ENCODE measurements at places on chromosomes 3 and 15. TPM values are rescaled to one million over a fixed set of nuclear protein-coding genes. Genes with fewer than 3 reads are reported as not detected.

DNA sequence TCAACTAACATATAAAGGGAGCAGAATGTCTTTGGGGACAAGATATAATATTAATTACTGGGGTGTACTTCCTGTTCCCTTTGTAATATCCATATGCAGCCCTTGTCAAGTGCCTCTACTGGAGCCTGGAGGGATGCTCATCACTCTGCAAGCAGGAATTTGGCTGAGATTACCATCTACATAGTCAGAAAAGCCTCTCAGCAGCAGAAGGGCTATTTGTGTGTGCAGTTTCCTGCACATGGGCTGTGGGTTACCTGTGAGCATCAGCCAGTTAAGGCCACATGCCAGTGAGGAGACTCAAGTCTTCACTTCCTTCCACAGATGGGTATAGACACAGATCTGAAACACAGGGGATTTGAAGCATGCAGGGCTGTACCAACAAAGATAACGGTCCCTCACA lies 278.1 kb upstream of the PLSCR5 start:
- no peak for DNase-seq

- DNase-seq: no peak
These were observed 20.8 kb downstream of the UBE2E1 start for GRCh38 chr3:23826382-23827064.

GRCh38 chr3:128415773-128416577 lies 50.7 kb downstream of the DNAJB8 start:
- DNase-seq: no peak

DNA sequence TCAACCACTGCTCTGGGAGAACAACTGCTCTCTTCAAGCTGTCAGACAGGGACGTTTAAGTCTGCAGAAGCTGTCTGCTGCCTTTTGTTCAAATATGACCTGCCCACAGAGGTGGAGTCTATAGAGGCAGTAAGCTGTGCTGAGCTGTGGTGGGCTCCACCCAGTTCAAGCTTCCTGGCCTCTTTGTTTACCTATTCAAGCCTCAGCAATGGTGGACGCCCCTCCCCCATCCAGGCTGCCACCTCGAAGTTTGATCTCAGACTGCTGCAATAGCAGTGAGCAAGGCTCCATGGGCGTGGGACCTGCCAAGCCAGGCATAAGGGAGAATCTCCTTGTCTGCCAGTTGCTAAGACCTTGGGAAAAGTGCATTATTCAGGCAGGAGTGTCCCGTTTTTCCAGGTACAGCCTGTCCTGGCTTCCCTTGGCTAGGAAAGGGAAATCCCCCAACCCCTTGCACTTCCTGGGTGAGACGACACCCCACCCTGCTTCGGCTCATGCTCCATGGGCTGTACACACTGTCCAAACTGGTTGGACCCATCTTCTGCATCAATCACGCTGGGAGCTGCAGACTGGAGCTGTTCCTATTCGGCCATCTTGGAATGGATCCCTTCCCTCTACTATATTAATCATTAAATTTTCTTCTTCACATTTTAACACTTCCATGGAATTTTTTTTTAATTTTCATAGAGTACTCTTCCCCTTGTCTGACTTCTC lies 167.0 kb upstream of the UBE2E2 start:
- no peak for DNase-seq

DNA sequence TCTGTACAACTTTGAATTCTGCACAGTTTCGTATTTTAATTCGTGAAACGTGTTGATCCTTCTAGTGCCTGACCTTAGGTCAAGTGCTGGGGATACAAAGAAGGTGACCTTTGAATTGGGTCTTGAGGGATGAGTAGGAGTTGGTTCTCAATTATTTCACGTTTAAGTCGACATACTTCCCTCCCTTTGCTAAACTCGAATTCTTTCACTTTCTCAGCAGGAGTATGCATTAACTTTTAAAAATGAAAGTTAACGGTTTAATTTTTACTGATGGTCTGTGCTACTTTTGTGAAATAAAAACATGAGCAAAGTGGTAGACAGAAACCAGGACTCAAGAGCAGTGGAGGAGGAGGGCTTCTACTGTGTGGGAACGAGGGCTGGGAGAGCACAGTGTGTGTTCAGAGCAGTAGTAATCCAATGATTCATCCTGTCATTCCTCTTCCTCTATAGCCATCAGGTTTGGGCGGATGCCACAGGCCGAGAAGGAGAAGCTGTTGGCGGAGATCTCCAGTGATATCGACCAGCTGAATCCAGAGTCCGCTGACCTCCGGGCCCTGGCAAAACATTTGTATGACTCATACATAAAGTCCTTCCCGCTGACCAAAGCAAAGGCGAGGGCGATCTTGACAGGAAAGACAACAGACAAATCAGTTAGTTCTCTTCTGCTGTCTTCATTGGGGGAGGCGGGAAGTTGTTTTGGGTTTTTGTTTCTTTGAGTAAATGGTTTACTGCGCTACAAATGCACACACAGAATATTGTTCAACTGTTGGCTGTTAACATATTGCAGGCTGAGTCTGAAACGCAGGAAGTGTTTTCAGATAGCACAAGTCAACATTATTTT lies 78.6 kb upstream of the TSEN2 start:
- DNase-seq: no peak

DNA sequence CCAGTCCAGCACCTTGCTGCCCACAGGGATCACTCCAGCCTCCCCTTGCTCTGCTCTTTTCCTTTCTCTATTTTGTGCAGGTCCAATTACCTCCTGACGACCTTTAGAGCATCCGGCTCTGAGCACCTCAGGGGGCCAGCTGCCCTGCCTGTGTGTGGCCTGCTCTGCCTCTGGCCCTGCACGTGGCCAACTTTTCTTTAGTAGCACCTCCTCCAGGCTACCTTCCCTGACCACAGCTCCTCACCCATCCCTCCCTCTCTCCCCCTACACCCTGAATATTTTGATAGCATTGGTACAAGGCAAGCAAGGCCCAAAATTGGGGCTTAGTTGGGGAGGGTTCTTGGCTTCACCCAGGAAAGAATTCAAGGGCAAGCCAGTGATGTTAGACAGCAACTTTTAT lies 66.9 kb upstream of the PRR20G start:
- DNase-seq: no peak

DNA sequence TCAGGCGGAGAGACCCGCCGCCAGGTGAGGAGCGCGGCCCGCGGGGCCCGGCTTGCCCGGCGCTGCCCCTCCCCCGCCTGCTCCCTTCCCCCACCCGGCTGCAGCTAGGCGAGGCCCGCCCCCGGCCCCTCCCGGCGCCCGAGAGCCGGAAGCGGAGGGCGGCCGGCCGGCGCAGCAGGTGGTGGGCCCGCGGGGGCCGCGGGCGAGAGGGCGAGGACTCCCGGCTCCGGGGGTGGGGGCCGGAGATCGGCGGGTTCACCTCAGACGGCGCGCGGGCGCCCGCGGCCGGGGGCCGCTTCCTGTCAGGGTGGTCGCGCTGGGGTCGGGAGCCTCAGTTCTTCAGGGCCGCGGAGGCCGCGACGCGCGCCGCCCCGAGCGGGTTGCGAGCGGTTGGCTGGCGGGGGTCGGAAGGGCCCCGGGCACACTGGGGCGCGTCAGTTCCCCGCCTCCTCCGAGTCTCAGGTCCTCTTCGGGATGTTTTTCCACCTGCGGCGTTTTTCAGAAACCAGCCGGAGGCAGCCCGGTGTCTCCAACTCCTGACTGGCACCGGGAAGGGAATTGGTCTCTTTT lies 395 bp downstream of the ZFAND6 start:
- peak; percentile 27 for DNase-seq

DNA sequence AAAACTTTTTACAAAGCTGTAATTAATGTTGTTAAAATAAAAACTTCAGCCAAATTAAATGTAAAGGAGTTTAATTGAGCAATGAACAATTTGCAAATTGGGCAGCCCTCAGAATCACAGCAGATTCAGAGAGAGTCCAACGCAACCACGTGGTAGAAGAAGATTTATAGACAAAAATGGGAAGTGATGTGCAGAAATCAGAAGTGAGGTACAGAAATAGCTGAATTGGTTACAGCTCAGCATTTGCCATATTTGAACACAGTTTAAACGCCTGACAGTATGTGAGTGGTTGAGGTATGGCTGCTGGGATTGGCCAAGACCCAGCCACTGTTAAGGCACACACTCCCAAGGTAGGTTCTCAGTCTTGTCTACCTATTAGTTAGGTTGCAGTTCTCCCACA lies 14.4 kb upstream of the PLA2G4D start:
- DNase-seq: no peak

DNA sequence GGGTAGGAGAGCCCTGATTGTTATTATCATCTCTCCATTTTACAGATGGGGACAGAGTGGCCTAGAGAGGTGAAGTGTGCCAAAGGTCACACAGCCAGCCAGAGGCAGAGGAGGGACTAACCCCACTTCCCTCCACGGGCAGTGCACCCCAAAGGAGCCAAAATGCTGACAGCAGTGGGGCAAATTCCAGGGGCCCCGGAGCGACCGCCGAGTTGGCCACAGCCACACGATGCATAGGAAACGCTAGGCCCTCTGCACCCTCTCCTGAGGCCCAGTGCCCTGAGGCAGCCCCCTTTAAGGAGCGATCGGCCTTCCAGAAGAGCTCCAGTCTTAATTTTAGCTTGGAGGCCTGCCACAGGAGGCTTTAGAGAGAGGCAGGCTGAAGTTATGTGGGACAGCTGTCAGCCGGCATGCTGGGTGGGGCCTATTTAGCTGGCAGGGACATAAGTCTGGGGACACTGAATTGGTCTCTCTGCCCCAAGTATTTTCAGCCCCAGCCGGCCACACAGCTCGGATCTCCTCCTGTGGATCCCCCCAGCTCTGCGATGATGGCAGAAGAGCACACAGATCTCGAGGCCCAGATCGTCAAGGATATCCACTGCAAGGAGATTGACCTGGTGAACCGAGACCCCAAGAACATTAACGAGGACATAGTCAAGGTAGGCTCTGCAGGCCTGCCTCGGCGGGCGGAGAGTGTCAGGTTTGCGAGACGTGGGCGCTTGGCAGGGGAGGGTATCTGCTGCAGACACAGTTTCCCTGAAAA lies at the start of gene CAV3:
Gene CAV3, plus strand, starts transcription at position 471 of the 763 bp plus-strand sequence. Its CDS starts 75 bp downstream, at position 546.
- no peak for DNase-seq

GRCh38 chr3:94317017-94317416 lies 254.2 kb downstream of the NSUN3 start:
- no peak for DNase-seq

- no peak for DNase-seq
These were observed 617.6 kb upstream of the ZNF717 start for GRCh38 chr3:76402926-76403325.

DNA sequence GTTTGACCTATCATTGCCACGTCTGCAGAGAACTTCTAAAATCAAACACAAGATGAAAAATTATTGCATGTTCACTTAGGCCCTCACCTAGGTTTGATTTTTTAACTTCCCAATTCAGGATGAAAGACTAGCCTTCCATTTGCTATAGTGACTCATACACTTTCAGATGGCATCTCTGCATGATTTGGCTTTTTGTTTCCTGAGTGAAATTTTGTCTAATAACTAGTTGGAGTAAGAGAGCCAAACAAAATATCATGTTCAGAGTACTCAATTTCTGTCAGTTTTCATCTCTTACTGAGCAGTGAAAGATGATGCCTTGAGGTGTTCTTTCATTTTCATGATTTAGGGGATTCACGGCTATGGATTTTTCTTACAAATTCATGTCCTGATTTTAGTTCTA lies 122.9 kb downstream of the NSUN3 start:
- no peak for DNase-seq

GRCh38 chr3:157285141-157285540 lies 125.2 kb upstream of the CCNL1 start:
- DNase-seq: no peak

GRCh38 chr15:33358306-33358705 lies 47.5 kb downstream of the RYR3 start:
- DNase-seq: no peak

DNA sequence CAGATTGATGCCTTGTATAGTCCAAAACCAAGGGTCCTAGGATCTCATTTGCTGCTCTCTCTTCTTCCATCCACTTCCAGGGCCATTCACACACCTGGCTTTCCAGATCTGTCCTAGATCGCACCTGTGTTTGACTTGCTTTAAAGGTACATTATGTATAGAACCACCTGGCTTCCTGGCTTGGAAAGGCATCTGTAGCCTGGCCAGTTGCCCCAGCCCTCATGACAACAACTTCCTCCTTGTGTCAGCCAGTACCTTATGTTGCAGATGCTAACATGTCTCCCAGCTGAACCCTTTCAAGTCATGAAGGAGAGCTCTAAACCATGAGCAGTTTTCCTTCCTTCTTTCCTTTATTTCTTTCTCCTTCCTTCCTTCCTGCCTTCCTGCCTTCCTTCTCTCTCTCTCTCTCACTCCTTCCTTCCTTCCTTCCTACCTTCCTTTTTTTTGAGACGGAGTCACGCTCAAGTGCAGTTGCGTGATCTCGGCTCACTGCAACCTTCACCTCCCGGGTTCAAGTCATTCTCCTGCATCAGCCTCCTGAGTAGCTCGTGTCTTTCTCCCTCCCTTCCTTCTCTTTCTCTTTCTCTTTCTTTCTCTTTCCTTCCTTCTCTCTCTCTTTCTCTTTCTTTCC lies 2.5 kb upstream of the HTR3C start:
- DNase-seq: no peak

The PLSCR2 gene
- not detected for polyA plus RNA-seq

The TPRG1 gene
- 0.11 TPM for polyA plus RNA-seq

The ALPK3 gene
- 4.4 TPM for polyA plus RNA-seq

The C3orf85 gene
- polyA plus RNA-seq: not detected

The LDHAL6B gene
- not detected for polyA plus RNA-seq

The EFHB gene
- 0.20 TPM for polyA plus RNA-seq

The FAM107A gene
- polyA plus RNA-seq: 1.1 TPM
